Skeletal muscle tissue (tissue), 5 donors: ENCODE measurements at places on chromosomes 2 and 18. TPM values are rescaled to one million over a fixed set of nuclear protein-coding genes. Genes with fewer than 3 reads are reported as not detected.

The ITGB6 gene
- total RNA-seq, result 17.2 TPM

The SERPINB13 gene
- not detected for total RNA-seq

The CYP1B1 gene
- 4.7 TPM for total RNA-seq

The ALLC gene
- total RNA-seq, result not detected

The MERTK gene
- total RNA-seq, result 4.2 TPM

The SP5 gene
- 3.1 TPM for total RNA-seq

The SMYD5 gene
- 18.8 TPM for total RNA-seq

The DNAJC5G gene
- total RNA-seq, result under 0.01 TPM

The CACNB4 gene
- 7.8 TPM for total RNA-seq

The AGFG1 gene
- 20.9 TPM for total RNA-seq

The ZNF521 gene
- 40.2 TPM for total RNA-seq

The ALPI gene
- not detected for total RNA-seq

The LYPD6 gene
- total RNA-seq, result 2.1 TPM

The NOP58 gene
- total RNA-seq, result 49.6 TPM

The TMEFF2 gene
- total RNA-seq, result 6.3 TPM

The C2orf78 gene
- total RNA-seq, result not detected

The GTF2A1L gene
- total RNA-seq, result not detected

The KIAA2012 gene
- under 0.01 TPM for total RNA-seq

The SLC9A4 gene
- total RNA-seq, result not detected

The TSPYL6 gene
- total RNA-seq, result not detected
